ENCODE measurements at places on chromosomes 2 and 18.
A peak's percentile ranks its signal among the peaks of the same experiment; 100 is the strongest.

DNA sequence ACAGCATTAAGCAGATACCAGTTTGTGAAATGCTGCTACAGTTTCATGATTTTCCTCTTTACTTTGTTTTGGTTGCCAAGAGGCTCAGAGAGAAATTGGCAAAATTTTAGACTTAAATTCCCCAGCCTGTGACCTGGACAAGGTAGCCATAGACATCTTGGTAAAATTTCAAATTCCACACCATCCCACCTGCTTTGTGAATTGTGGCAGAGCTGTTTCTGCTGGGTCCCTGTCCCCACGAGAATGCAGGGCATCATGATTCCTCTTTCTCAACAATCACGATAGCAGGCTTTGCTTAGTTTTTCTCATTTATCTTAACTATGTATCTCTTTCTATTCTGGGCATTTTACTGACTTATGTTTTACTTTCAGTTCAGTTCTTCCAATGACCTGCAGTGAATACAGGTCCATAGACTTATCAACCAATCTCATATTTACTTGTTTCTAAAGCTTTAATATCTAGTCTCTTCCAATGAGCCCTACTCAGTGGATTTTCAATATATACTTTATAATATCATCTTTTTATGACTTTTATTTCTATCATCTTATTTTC lies 351.6 kb downstream of the SOCS6 start:
- no peak for DNase-seq

DNA sequence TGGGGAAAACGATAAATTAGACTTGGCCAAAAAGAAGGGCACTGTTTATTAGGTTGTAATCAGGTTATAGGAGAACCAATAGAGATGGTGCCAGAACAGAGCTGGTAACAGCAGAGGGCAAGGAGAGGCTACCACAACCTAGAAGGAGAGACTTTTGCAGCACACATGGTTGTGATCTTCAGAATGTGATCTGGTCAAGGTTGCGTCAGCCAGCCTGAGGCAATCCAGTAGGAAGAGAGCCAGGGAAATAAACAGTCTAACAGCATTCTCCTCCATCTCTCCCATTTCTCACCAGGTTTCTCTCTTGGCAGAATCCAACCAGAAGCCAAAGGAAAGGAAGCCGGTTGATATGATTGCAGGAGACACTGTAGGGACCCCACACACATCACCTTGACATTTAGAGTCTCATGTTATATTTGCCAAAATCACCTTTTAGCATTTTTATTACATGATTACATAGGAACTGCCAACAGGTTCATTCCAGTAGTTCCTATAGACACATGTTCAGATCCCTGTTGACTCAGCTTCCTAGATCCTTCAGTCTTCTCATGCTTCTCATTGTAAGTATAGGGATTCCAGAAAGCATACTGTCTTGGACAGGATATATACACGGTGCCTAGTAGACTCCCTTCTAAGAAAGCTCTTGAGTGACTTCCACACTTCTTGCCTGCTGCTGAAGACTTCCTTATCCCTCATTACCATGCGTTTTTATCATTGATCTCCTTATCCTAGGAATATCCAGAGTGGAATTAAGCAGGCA lies 17.6 kb upstream of the SPATS2L start:
- no peak for DNase-seq

- no peak for DNase-seq
Observed at GRCh38 chr2:27954221-27954673, 63.7 kb downstream of the BABAM2 start.

DNA sequence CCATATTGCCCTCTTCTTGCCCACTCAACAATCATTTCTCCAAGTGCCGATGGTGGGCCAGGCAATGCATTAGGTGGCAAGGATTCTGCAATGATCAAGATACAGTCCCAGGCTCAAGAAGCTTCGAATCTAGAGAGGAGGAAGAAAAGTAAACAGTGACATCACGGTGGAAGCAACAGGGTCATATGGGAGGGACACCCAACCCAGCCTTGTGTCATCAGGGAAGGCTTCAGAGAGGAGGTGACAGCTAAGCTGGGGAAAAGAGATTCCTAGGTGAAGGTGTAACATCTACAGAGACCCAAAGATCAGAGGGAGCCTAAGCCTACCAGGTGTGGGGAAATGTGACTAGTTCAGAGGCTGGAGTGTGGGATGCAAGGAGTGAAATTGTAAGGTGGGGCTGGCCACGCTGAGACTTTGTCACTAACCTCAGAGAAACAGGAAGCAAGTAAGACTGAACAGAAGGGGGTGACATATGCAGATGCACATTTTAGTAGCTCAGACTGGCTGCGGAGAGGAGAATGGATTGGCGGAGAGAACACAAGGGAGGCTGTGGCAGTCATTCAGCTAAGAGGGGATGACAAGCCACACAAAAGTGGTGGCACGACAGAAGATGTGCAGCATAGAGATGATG lies 104.9 kb downstream of the ANKRD44 start:
- no peak for DNase-seq

GRCh38 chr18:60113396-60113795 lies 213.6 kb downstream of the PMAIP1 start:
- DNase-seq: no peak

- DNase-seq: no peak
Observed at GRCh38 chr2:173136067-173136466, 60.4 kb downstream of the MAP3K20 start.

- peak; percentile 47 for DNase-seq
Observed at GRCh38 chr2:85504778-85505261, 34.1 kb upstream of the MAT2A start.

DNA sequence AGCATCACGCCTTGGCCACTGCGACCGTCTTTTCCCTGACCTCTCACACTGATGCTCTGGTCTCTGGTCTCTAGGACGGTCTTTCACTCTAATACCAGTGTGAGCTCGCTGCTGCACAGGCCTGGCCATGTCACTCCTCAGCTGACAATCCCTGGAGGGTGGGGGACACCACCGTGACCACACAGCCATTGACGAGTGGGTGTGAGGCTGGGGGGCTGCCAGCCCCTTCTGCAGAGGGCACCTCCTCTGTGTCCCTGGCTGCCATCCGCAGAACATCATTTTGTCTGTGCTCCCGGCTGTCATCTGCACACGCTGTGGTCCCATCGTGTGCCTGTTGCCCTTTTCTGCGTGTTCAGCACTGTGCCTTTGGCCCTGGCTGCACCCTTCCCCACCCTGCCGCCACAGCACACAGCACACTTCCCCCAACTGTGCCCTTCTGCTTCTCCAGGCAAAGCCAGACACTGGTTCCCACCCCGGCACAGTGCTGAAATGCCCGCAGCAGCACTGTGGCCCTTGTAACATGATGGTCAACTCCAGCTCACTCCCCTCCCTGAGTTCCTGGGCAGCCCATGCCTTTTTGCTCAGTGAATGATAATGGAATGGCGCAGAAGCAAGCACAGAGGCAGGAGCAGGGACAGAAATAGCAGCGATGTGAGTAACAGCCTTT lies 30.4 kb upstream of the INHBB start:
- DNase-seq: no peak

DNA sequence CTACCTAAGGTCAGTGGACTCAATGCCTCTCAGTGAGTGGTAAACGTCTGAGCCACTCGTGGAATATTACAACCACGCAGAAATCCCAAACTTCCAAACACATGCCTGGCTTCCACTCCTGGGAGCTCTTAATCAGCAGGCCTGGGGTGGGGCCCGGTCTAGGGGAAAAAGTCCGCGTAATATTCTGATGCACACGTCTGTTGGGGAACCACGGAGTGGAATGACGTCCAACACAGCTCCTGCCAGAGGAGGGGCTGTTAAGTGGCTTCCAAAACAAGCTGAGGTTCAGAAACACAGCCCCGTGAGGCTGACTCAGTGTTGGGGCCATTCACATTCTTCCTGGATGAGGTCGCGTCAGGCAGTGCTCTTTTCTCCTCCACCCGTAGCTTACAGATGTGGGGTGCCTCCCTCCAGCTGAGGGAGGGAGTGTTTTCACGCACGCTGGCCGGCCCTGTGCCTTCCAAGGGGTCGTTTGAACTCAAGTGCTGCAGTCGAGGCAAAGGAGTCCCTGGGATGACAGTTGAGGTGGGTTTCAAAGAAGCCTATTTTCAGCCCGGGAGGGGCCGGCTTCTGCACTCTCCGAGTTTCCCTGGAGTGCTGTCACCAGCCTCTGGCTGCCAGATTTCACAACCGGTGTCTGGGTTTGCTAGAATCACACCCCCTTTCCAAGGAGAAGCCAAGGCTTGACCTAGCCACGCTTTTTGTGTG lies 73.1 kb downstream of the ACKR3 start:
- peak; percentile 59 for DNase-seq

DNA sequence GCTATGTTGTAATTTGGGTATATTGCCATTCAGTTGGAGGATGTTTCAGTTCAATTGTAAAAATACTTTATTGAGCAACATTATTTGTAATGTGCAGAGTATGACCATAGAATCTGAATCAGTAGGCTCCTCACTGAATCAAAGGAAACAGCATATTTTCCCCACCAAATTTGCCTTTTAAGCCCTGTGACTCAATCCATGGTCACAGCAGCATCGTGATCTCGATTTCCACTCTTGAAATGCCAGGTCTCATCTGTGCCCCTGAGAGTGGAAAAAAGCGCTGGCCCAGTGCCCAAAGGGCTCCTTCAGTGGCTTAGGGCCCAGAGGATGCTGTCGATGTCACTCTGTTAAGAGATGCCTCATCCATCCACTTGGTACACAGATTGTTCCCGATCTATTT lies 57.5 kb downstream of the FHOD3 start:
- no peak for DNase-seq

GRCh38 chr2:234556848-234557573 lies 60.1 kb upstream of the ARL4C start:
- DNase-seq: no peak
